ENCODE measurements at places on chromosomes 6 and 20. TPM values are rescaled to one million over a fixed set of nuclear protein-coding genes. Genes with fewer than 3 reads are reported as not detected.

TTK gene
- 0.37 TPM for polyA plus RNA-seq

EFCAB8 gene
- polyA plus RNA-seq: 0.03 TPM

GRM4 gene
- polyA plus RNA-seq: not detected

PHF3 gene
- 43.3 TPM for polyA plus RNA-seq

SPO11 gene
- not detected for polyA plus RNA-seq

BYSL gene
- polyA plus RNA-seq: 24.5 TPM

CPNE5 gene
- 1.1 TPM for polyA plus RNA-seq

PRR18 gene
- not detected for polyA plus RNA-seq

GRCh38 chr20:3563133-3563532 lies 92.3 kb downstream of the ATRN start:
- H3K4me3 ChIP-seq: no peak overlapping the region
- no peaks in the 10 kb centered on the region for H3K4me1 ChIP-seq
- H3K36me3 ChIP-seq: peaks cover 15% of the 10 kb centered on the region
- DNase-seq: no peak

DNA sequence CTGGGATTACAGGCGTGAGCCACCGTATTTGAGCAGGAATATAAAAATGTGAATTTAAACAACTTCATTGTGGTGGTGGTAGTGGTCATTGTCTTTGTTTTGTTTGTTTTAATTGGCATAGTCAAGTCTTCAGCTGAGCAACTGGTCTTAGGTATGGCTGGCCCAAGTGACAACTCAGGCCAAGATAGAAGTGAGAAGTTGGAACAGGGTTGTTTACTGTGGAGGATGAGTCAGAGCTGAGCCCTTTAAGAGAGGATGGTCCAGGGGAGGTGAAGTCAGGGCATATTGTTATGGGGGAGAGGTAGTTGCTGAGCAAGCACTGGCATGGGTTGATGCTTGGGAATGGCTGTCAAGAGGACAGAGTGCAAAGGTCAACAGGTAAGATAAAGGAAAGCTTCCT lies 308.2 kb downstream of the FARS2 start:
- H3K36me3 ChIP-seq: no peaks in the 10 kb centered on the region
- DNase-seq: no peak
- H3K4me3 ChIP-seq: no peak overlapping the region
- no peak overlapping the region for H3K27ac ChIP-seq

GRCh38 chr20:35171753-35172433 lies at the start of gene PROCR:
PROCR (plus strand) TSS chr20:35172072; CDS start chr20:35172155, 83 bp downstream.
- peak; percentile 68 for DNase-seq
- H3K4me3 ChIP-seq: no peak within 1 kb of the TSS
- H3K36me3 ChIP-seq: no peaks in the 10 kb centered on the region
- peak within 1 kb of the TSS; percentile 63 for H3K27ac ChIP-seq
- no peaks in the 10 kb centered on the region for H3K27me3 ChIP-seq
- H3K4me1 ChIP-seq: peaks cover 16% of the 10 kb centered on the region

- no peak overlapping the region for H3K27ac ChIP-seq
- H3K27me3 ChIP-seq: no peaks in the 10 kb centered on the region
- H3K4me3 ChIP-seq: no peak overlapping the region
- H3K4me1 ChIP-seq: no peaks in the 10 kb centered on the region
- DNase-seq: no peak
These were observed 66.0 kb downstream of the SNX5 start for GRCh38 chr20:17902531-17903083.

GRCh38 chr6:16759646-16760515 lies 1.4 kb downstream of the ATXN1 start:
- peak overlapping the region; percentile 99 for H3K27ac ChIP-seq
- peak overlapping the region; percentile 97 for H3K4me3 ChIP-seq
- no peaks in the 10 kb centered on the region for H3K36me3 ChIP-seq
- DNase-seq: peak; percentile 92
- H3K27me3 ChIP-seq: no peaks in the 10 kb centered on the region
- H3K4me1 ChIP-seq: peaks cover 39% of the 10 kb centered on the region

GRCh38 chr6:77502981-77503380 lies 39.7 kb upstream of the HTR1B start:
- H3K27me3 ChIP-seq: no peaks in the 10 kb centered on the region
- no peaks in the 10 kb centered on the region for H3K4me1 ChIP-seq
- no peak overlapping the region for H3K4me3 ChIP-seq
- no peak for DNase-seq

DNA sequence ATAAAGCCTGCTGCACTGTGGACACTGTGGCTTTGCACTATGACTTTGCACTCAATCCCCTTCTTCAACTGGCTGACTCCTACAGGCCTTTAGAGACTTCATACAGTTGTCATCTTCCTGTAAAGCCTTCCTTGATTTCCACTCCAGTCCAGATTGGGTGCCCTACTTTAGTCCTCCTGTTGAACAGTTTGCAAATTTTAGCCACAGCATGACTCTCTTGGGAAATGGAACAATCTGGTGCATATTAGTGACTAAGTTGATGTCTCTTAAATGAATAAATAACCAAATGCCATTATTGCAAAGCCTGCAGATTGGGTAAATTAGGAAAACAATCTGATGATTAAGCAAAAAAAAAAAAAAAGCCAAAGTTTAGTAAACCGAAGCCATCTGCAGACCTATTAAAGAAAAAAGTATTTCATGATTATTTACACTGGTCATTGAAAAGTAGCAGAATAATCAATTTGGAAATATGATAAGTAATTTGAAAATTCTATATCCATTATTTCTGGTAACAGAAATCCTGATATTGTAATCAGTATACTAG lies 12.6 kb downstream of the PLCB4 start:
- no peaks in the 10 kb centered on the region for H3K27me3 ChIP-seq
- no peak overlapping the region for H3K27ac ChIP-seq
- no peaks in the 10 kb centered on the region for H3K36me3 ChIP-seq

GRCh38 chr6:2480267-2480966 lies 235.0 kb upstream of the GMDS start:
- no peak overlapping the region for H3K27ac ChIP-seq
- peak; percentile 12 for DNase-seq
- H3K36me3 ChIP-seq: no peaks in the 10 kb centered on the region
- no peaks in the 10 kb centered on the region for H3K27me3 ChIP-seq
- no peaks in the 10 kb centered on the region for H3K4me1 ChIP-seq

DNA sequence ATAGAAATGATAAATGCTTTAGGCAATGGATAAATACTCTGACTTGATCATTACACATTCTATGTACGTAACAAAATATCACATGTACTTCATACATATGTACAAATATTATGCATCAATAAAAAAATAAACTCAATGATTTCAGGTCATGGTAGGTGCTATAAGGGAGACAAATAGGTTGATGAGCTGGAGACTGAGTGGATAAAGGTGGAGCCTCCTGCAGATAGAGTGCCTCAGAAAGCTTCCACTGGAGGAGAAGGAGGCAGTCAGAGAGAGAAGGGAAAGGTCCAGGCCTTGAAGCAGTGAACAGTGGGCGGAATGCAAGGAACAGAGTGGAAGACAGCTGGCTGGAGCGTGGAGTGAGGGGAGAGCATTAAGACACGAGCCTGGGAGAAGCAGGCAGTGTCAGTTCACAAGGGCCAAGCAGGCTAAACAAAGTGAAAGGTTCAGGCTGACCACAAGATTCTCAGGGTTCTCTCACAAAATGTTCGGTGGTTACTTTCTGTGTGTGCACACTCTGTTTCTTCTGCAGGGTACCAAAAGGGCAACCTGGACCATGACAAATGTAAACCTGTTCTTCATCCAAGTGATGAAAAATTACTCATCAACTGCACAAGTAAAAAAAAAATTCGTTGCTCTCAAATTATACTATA lies 55.9 kb upstream of the SEC63 start:
- no peaks in the 10 kb centered on the region for H3K36me3 ChIP-seq
- no peaks in the 10 kb centered on the region for H3K27me3 ChIP-seq
- no peak overlapping the region for H3K27ac ChIP-seq
- DNase-seq: no peak

GRCh38 chr20:32052778-32053362 lies 828 bp downstream of the HCK start:
- peaks cover 4% of the 10 kb centered on the region for H3K4me1 ChIP-seq
- peaks cover 43% of the 10 kb centered on the region for H3K27me3 ChIP-seq
- H3K4me3 ChIP-seq: peak overlapping the region; percentile 38
- peak; percentile 45 for DNase-seq

GRCh38 chr6:52457096-52457495 lies 37.0 kb downstream of the EFHC1 start:
- no peak for DNase-seq
- H3K4me3 ChIP-seq: no peak overlapping the region
- H3K36me3 ChIP-seq: no peaks in the 10 kb centered on the region
- H3K27ac ChIP-seq: no peak overlapping the region
- H3K27me3 ChIP-seq: no peaks in the 10 kb centered on the region

- H3K36me3 ChIP-seq: no peaks in the 10 kb centered on the region
- no peak overlapping the region for H3K27ac ChIP-seq
- no peak for DNase-seq
- no peak overlapping the region for H3K4me3 ChIP-seq
- H3K4me1 ChIP-seq: no peaks in the 10 kb centered on the region
- no peaks in the 10 kb centered on the region for H3K27me3 ChIP-seq
These were observed 295.0 kb downstream of the PKHD1 start for GRCh38 chr6:51792273-51793030.

- H3K36me3 ChIP-seq: no peaks in the 10 kb centered on the region
- H3K27me3 ChIP-seq: peaks cover 3% of the 10 kb centered on the region
- H3K4me1 ChIP-seq: no peaks in the 10 kb centered on the region
- H3K4me3 ChIP-seq: no peak overlapping the region
- no peak for DNase-seq
- no peak overlapping the region for H3K27ac ChIP-seq
These were observed 245.8 kb downstream of the TTLL2 start for GRCh38 chr6:167570460-167571400.

DNA sequence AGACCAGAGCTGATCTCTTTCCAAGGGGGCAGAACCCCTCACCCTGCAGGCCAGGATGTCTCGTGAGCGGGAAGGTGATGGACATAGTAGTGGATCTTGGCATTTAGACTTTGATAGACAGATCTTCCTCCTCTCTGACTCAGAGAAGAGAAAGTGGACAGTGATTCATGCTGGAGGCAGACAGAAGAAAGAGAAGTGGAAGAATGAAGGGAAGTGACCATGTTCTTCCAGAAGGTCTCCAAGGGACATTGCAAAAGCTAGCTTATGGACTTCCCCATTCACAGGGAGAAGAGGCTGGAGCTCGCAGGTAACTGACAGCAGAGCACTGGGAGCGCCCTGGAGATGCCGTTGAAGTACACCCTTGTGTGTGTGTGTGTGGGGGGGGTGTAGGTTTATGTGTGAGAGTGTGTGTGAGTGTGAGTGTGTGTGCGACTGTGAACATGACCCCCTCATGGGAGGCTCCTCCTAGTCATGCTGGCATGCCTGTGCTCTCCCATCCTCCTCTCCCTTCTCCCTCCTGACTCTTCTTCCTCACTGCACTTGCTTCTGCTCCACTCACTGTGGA lies 8.0 kb upstream of the RAET1L start:
- H3K27ac ChIP-seq: no peak overlapping the region
- H3K36me3 ChIP-seq: no peaks in the 10 kb centered on the region
- peaks cover 19% of the 10 kb centered on the region for H3K27me3 ChIP-seq

GRCh38 chr6:111761212-111761611 lies 112.0 kb downstream of the FYN start:
- H3K27me3 ChIP-seq: no peaks in the 10 kb centered on the region
- DNase-seq: no peak
- no peaks in the 10 kb centered on the region for H3K36me3 ChIP-seq
- peaks cover 18% of the 10 kb centered on the region for H3K4me1 ChIP-seq
- no peak overlapping the region for H3K4me3 ChIP-seq

DNA sequence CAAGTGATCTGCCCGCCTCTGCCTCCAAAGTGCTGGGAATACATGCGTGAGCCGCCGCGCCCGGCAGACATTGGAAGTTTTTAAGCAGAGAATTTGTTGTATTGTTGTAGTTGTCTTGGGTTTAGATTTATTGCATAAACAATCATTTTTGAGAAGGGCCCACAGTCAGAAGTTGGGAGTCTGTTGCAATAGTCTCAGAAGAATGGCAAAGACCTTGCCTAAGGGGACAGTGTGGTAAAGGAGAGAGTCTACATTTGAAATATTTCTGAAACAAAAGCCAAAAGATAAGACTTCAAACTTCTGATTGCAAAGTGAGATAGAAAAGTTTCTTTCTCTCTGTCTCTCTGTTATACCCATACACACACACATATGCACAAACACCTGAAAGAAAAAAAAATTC lies 22.5 kb downstream of the HFE start:
- no peak for DNase-seq
- H3K36me3 ChIP-seq: no peaks in the 10 kb centered on the region
- H3K4me1 ChIP-seq: no peaks in the 10 kb centered on the region

GRCh38 chr6:66264376-66264775 lies 557.4 kb upstream of the EYS start:
- DNase-seq: no peak
- H3K4me1 ChIP-seq: no peaks in the 10 kb centered on the region
- no peak overlapping the region for H3K4me3 ChIP-seq
- no peaks in the 10 kb centered on the region for H3K36me3 ChIP-seq

GRCh38 chr6:11769811-11770545 lies 8.6 kb downstream of the ADTRP start:
- no peak for DNase-seq
- no peaks in the 10 kb centered on the region for H3K27me3 ChIP-seq
- H3K4me3 ChIP-seq: no peak overlapping the region
- H3K36me3 ChIP-seq: no peaks in the 10 kb centered on the region
- H3K4me1 ChIP-seq: peaks cover 5% of the 10 kb centered on the region
- H3K27ac ChIP-seq: peak overlapping the region; percentile 71

GRCh38 chr6:127900935-127901334 lies at the start of gene THEMIS:
THEMIS (minus strand) TSS chr6:127901058; CDS start chr6:127900932, 126 bp downstream.
- no peak within 1 kb of the TSS for H3K4me3 ChIP-seq
- no peaks in the 10 kb centered on the region for H3K36me3 ChIP-seq
- H3K27ac ChIP-seq: no peak within 1 kb of the TSS
- no peak for DNase-seq

DNA sequence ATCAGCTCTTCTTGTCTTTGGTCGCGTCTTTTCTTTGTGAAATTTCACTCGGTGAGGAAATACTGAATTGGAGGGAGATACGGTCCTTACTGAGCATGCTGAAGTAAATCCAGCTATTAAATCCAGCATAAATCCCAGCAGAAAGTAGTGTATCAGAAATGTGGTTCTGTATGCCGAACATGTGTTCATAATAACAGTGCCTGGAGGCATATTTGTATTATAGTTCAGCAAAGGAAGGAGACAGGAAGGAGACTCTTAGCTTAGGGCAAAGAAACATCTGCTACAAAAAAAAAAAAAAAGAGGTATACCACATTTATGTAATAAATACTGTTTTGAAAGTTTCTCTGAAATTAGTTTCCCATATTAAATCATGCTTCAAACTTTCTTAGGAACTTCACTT lies 211.8 kb downstream of the PLCB4 start:
- no peak overlapping the region for H3K27ac ChIP-seq
- no peaks in the 10 kb centered on the region for H3K36me3 ChIP-seq
- H3K4me3 ChIP-seq: no peak overlapping the region
- no peaks in the 10 kb centered on the region for H3K4me1 ChIP-seq
- DNase-seq: no peak

DNA sequence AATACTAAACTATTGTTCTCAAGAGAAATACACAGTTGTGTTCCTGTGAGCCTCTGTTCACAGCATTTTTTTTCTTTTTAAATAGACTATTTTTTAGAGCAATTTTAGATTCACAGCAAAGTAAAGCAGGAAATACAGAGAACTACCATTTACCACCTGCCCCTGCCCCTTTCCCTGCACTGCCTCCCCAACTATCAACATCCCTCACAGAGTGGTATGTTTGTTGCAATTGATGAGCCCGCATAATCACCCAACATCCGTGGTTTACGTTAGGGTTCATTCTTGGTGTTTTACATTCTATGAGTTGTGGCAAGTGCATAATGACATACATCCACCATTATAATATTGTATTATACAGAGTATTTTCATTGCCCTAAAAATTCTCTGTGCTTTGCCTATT lies 71.6 kb upstream of the TNFAIP3 start:
- no peak for DNase-seq
- H3K4me3 ChIP-seq: no peak overlapping the region
- no peak overlapping the region for H3K27ac ChIP-seq
- H3K27me3 ChIP-seq: no peaks in the 10 kb centered on the region
